ENCODE measurements at places on chromosomes 1 and 21.

GRCh38 chr1:77375541-77375940, 93.7 kb downstream of the AK5 start:
- DNase-seq: no peak

- no peak for DNase-seq
Measured at GRCh38 chr21:44519346-44520325, 20.4 kb downstream of the KRTAP10-1 start.

DNA sequence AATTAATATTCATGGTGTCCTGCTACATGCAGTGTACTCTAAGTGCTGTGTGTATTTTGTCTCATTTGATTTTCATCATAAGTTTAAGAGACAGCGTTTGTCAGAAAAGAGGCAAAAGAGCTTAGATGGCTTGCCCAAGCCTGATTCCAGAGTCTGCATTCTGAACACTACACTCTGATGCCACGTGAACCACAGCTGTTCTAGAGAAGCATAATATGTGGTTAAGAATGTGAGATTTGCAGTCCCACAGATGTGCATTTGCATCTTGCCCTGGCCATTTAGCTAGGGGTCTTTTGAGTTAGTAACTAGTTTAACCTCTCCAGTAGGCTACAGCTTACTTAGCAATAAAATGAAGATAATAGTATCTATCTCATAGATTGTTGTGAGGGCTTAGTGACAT, 9.2 kb upstream of the GADD45A start:
- DNase-seq: no peak

DNA sequence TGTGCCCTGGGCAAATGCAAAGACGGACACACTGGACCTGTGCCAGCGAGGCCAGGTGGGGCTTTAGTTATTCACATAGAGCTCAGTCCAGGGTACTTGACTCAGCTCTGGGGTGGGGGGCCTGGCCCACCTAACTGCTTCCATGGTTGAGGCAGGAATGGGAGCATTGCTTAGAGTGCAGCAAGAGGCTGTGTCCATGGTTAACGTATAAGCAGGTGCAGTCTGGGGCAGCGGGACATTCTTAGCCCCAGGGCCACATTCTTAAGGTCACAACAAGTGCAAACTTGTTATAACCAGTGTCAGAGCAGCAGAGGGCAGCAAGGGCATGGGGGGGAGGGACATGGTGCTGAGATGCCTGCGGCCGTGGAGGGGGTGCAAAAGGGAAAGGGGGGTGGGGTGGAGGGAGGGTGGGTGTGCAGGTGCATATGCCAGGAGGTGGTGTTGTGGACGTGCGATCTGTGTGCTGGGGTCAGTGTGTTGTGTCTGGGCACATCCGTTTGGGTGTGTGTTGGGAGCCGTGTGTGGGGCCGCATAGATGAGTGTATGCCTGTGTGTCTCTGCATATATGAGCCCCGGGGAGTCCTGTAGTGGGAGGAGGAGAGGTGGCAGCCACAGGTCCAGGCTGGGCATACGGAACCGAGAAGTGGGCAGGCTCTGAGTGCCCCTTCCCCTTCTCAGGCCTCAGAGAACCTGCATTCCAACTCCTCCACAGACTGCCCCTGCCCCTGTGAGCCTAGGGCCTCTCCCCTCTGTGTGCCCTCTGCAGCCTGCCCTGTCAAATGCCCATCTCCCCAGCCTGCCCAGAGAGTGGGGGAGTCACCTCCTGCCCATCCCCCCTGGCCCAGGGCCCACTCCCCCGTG, 8.4 kb downstream of the KCNJ10 start:
- no peak for DNase-seq

GRCh38 chr1:177206831-177207355, 36.1 kb downstream of the BRINP2 start:
- no peak for DNase-seq

DNA sequence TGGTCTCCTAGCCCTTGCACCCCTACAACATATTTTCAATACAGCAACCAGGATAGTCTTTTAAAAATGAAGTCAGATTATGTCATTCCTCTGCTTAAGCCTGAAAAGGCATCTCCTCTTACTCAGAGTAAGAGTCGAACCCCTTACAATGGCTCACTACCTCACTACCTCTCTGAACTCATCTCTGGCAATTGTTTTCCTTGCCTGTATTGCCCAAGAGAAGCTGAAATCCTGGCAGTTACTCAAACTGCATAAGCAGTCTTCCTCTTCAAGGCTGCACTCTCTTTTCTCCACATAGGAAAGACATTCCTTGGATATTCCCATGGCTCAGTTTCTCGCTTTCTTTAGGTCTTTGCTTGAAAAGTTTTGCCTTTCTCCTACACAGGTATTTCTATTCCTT, 22.7 kb downstream of the CLDN8 start:
- no peak for DNase-seq

DNA sequence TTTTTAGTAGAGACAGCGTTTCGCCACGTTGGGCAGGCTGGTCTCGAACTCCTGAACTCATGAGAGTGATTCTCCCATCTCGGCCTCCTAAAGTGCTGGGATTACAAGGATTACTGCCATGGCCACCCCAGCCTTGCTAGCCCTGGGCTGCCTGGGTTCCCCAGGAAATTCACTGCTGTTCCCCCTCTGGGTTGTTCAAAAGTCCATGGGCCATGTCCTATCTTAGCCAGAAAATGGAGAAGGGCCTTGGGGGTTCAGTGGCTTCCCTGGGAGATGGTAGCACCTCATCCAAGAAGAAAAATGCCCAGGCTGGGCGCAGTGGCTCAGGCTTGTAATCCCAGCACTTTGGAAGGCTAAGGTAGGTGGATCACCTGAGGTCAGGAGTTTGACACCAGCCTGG, 20.9 kb downstream of the SLC26A9 start:
- no peak for DNase-seq

DNA sequence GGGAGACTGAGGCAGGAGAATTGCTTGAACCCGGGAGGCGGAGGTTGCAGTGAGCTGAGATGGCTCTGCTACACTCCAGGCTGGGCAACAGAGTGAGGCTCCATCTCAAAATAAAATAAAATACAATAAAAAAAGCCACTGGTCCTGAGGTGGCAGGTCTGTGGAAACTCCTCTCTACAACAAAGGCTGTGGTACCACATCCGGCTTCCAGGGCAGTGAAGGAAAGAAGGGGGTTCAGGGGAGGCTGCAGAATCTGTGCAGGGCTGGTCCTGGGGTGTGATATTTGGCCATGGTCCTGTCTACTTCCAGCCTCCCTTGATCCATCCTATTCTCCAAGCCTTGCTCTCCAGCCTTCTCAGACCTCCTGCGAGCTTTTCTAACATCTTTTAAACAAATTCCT, 731 bp upstream of the ZNF683 start:
- DNase-seq: no peak

- DNase-seq: no peak
Measured at GRCh38 chr1:11793819-11794218, 11.9 kb downstream of the MTHFR start.

DNA sequence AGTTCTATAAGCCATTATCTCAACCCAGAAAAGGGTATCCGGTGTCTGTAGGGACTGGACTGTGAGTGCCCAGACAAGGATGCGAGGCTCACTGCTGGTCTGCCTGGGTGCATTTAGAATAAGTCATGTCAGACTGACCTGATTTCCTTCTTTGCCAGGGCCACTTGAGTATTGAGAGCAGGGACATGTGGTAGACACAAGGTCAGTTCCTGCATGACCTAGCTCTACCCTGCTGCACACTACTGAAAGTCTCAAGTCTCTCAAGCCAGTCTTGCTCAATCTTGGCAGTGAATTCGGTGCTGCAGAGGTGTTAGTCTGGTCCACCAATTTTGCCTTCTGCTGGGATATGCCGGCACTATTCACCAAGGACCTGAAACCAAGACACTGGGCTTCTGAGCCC, 180.1 kb downstream of the C1orf94 start:
- DNase-seq: no peak

- DNase-seq: no peak
Measured at GRCh38 chr1:36855699-36856494, 178.4 kb downstream of the GRIK3 start.

- DNase-seq: no peak
Measured at GRCh38 chr1:159076438-159077119, at the start of gene AIM2. Gene AIM2 (minus strand): TSS chr1:159076766. CDS start chr1:159073499, 3,267 bp downstream.

GRCh38 chr1:116203181-116203723, 92.1 kb downstream of the MAB21L3 start:
- no peak for DNase-seq

DNA sequence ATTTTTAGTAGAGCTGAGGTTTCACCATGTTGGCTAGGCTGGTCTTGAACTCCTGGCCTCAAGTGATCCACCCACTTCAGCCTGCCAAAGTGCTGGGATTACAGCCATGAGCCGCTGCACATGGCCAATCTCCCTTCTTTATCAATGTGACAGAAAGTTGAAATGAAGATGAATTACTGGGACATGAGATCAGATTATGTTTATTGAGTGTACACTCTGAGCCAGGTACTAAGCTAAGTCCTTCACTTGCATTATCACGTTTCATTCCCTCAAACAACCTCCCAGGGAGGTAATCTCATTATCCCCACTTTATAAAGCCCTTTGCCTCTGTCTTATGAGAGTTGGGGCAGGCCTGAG, 6.3 kb upstream of the CHI3L2 start:
- no peak for DNase-seq

Measured in colonic mucosa (tissue), 4 donors.